ENCODE measurements at places on chromosomes 16 and 17. TPM values are rescaled to one million over a fixed set of nuclear protein-coding genes. Genes with fewer than 3 reads are reported as not detected.

The CPPED1 gene
- 17.2 TPM for total RNA-seq

The EMP2 gene
- 0.45 TPM for total RNA-seq

The SP2 gene
- 3.1 TPM for total RNA-seq

The SP6 gene
- total RNA-seq: 1.2 TPM

The ADAD2 gene
- total RNA-seq: 0.35 TPM

The IRX3 gene
- 14.6 TPM for total RNA-seq
